ENCODE measurements at places on chromosomes 7 and 10.

- no peak for DNase-seq
These were observed 266.7 kb upstream of the PHF14 start for GRCh38 chr7:10706875-10707493.

DNA sequence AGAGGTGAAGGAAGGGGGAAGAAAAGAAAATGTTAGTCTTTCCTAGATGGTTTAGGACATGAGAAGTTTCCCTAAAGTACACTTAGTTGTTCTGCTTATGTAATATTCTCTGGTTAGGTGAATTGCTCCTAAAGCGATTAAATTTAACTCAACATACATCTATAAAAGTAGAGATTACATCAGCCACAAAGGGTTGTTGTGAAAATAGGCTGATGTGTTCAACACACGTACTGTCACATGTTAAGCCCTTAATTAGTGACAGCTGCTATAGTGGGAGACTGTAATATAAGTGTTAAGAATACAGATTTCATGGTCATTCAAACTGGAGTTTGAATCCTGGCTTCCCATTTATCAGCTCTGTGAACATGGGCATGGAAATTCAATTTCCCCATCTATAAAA lies 12.8 kb downstream of the HECTD2 start:
- DNase-seq, result no peak

GRCh38 chr10:12381536-12382156 lies 32.3 kb downstream of the CAMK1D start:
- DNase-seq, result no peak

DNA sequence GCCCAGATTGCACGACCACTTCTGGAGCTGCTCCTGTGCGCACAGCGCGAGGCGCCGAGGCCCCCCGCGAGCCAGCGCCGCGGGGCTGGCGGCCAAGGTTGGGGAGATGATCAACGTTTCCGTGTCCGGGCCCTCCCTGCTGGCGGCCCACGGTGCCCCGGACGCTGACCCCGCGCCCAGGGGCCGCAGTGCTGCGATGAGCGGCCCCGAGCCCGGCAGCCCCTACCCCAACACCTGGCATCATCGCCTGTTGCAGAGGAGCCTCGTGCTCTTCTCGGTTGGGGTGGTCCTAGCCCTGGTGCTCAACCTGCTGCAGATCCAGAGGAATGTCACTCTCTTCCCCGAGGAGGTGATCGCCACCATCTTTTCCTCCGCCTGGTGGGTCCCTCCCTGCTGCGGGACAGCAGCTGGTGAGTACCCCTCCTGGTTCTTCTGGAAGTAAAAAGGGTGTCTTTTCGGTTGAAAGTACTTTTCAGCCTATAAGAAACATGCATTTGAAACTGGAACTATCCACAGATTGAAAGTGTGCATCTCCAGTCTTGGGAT lies 683 bp downstream of the INSIG1 start:
- DNase-seq, result no peak

DNA sequence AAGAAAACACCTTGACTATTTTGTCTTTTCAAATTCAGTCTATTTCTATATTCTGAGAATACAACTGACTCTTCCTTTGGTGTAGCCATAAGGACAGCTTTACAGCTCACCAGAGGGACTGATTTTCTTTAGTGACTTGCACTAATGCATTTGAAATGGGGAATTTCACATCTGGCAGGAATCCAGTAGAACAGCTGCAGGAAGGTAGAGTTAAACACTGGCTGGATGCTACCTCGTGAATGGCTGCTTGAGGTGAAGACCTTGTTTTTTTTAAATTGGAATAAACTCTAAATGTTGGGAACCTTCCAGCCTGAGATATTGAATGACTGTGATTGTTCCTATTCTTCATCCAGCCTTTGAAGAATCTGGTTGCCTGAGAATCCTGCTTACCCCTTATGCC lies 139.5 kb upstream of the STK17A start:
- no peak for DNase-seq

DNA sequence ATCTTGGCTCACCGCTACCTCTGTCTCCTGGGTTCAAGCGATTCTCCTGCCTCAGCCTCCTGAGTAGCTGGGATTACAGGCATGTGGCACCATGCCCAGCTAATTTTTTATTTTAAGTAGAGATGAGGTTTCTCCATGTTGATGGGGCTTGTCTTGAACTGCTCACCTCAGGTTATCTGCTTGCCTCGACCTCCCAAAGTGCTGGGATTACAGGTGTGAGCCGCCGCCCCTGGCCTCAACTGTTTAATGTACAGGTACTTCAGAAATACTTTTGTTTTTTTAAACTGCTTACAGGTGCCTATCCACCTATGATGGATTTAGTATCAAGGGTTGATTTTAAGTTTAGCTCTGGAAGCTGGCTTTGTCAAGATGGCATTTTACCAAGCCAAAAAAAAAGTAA lies 55.6 kb downstream of the CDC123 start:
- DNase-seq, result no peak

- DNase-seq, result peak; percentile 81
These were observed 105.5 kb downstream of the MYOF start for GRCh38 chr10:93376372-93377293.

DNA sequence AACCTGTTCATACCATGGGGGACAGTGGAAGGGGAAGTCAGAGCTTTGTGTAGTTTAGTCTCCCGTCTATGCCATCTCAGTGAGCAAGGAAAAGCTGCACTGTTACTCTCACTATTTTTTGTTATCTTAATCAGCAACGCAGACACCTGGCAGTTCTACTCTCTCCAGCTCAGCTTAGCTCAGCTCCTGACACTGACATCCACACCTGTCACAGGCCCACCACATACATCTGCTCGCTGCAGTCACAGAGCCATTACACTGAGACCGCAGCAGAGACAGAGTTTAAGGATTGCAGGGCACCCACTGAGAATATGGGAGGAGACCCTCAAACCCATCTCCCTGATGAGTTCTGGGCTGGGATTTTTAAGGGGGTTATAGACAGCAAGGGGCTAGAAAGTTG lies 257.3 kb upstream of the AKR1E2 start:
- no peak for DNase-seq

DNA sequence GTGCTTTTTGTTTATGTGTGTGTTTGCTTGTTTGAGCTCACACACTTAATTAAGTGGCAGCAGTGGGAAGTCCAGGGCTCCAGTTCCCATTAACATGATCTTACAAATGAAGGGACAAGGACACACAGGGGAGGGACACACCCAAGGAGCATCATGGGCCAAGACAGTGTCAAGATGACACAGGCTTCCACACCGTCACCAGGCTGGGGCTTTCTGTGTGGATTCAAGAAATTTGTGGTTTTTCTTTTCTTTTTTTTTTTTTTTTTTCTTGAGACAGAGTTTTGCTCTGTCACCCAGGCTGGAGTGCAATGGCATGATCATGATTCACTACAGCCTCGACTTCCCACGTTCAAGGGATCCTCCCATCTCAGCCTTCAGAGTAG lies 173.6 kb downstream of the KIAA1217 start:
- DNase-seq, result no peak

GRCh38 chr7:129950191-129950932 lies 2.4 kb downstream of the UBE2H start:
- peak; percentile 49 for DNase-seq

- no peak for DNase-seq
These were observed 4.9 kb upstream of the FOXP2 start for GRCh38 chr7:114409750-114410149.

GRCh38 chr7:80135309-80136104 lies 876 bp downstream of the GNAI1 start:
- no peak for DNase-seq

DNA sequence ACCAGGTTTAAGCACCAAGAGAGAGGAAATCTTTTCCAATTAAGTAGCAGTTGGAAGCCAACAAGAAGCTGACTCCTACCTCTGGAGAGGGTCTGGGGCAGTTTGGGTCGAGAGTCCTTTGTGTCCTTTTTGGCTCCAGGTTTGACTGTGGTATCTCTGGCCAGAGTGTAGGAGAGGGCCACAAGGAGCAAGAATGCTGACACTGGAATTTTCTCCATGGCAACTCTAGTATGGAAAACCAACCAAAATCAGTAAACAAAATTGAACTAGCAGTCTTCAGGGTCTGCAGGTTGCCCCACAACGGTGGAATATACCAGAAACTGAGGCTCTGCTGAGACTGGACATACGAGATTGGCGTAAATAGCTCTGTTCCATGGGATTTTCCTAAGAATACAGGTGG lies 3.2 kb downstream of the AGR2 start:
- no peak for DNase-seq

- no peak for DNase-seq
These were observed 37.4 kb downstream of the VIM start for GRCh38 chr10:17265468-17265867.

DNA sequence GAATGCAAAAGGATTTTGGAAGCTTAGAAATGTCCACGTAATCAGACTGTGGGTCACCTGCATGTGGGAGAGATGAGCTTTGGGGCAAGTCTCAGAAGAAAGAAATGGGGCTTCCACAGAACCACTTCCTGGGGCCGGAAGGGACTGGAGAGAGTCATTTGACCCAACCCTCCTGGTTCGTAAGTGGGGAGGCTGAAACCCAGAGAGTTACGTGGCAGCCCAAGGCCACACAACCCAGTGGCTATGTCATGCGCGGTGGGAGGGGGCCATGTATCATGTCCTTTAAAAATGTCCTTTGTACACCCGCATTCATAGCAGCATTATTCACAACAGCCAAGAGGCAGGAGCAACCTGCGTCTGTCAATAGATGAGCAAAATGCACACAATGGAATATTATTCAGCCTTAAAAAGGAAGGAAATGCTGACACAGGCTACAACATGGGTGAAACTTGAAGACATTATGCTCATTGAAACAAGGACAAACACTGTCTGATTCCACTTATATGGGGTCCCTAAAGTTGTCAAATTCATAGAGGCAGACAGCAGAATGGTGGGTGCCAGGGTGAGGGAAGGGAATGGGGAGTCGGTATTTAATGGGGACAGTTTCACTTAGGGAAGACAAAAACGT lies 15.1 kb downstream of the CAMK2B start:
- no peak for DNase-seq

DNA sequence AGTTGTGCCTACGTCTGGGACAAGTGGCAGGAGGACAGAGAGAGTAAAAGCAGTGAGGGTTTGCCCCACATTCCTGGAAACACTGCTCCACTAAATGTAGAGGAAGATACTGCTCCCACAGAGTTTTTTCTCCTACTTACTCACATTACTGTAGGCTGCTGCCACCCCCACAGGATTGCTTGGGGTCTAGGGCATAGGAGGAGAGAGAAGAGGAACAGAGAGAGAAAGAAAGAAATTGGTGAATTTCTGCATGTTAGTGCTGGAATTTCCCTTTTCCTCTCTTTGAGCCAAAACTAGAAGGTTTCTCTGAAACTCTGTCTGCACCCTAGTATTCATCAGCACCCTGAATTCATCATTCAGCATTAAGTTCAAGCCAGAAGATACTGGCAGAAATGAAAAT lies 397.9 kb downstream of the INHBA start:
- no peak for DNase-seq

- DNase-seq, result no peak
These were observed 249.4 kb downstream of the CACNA2D1 start for GRCh38 chr7:82194016-82194643.

DNA sequence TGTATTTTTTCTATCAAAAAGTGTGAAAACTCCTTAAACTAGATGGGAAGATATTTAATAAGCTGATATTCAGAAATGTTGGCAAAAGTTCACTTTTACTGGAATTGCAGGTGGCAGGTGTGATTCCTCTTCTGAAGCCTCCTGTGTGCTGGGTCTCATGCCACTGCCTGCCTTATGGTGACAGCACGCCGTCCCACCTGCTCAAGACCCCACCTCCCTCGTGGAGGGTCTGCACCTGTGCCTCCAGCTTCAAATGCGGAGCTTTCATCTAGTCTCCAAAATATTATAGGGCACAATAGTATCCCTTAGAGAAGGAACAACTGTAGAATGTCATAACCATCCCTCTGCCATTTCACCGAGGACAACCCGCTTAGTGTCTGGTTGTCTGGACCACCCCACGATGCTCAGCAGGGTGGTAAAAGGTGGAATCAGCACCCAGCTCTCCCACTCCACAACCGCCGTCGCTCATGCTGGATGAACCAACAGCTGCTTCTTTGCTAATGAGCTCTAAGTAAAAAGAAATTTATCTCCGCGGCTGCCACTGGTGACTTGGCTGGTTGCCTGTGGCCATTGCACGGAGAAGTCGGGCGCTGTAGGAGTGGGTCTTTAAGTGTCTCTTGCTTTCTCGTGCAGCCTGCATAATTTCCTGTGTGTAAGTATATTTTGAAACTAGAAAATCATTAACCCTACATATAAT lies 119.3 kb upstream of the TCERG1L start:
- no peak for DNase-seq

GRCh38 chr7:119007236-119007635 lies 782.7 kb downstream of the ANKRD7 start:
- DNase-seq, result no peak

- no peak for DNase-seq
These were observed 28.2 kb downstream of the HBP1 start for GRCh38 chr7:107196834-107197610.

GRCh38 chr7:28075674-28076358 lies 104.8 kb downstream of the JAZF1 start:
- DNase-seq, result no peak

All from CD4-positive, alpha-beta T cell treated with Interleukin-10 for 1 hour (primary cell).